OCI-LY7 (cell line): ENCODE measurements at places on chromosomes 11 and 22. TPM values are rescaled to one million over a fixed set of nuclear protein-coding genes. Genes with fewer than 3 reads are reported as not detected.

DSCAML1 gene
- not detected in 2 replicates for total RNA-seq

- no peak for DNase-seq
These were observed 615 bp downstream of the STT3A start for GRCh38 chr11:125593114-125593820.

DNA sequence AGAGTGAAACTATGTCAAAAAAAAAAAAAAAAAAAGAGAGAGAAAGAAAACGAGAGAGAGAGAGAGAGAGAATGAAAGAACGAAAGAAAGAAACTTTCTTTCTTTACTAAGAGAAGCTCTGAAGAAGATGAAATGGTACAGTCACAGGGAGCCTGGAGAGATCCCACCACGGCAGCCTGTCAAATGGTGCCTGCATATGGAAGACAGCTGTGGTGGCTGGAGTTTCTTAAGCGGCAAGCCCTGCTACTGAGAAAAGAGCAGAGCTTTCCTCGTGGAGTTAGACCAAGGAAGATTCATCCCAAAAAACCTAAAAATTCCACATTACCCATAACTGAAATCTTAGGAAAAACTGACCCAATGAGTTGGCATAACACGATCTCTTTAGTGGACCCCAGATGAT, 66.7 kb downstream of the MICAL3 start:
- DNase-seq = no peak

- DNase-seq = no peak
These were observed 1.2 kb upstream of the P2RY6 start for GRCh38 chr11:73270855-73271477.

DNA sequence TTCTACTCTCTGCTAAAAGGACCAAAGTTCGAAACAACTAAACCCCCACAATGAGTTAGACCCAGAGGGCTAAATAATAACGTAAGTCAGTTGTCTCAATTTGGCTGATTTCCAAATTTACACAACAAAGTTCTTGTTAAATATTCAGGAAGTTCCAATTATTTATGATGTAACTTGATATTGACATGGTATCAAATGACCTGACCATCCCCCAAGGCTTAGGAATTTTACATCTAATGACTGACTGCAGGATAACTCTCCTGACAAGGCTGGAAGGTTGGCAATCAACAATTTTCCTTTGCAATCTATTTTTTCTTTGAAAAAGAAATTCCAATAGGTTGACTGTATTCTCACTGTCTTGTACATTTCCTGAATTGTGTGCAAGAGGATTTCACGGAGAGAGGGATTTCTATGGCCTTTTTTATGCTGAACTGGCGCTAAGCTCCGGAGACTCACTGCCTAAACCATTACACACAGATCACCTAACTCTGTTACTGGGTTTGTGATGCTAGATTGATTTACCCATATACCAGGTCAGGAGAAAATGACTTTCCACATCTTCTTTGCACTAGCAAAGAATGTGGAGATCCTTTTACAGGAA, 9.6 kb upstream of the CDON start:
- no peak for DNase-seq
